ENCODE measurements at places on chromosomes 4 and X. TPM values are rescaled to one million over a fixed set of nuclear protein-coding genes. Genes with fewer than 3 reads are reported as not detected.

MAGEE2 gene
- not detected for total RNA-seq

GRCh38 chrX:120499301-120500072 is 30.4 kb upstream of the LAMP2 start:
- no peak for DNase-seq

HS6ST2 gene
- 1.9 TPM for total RNA-seq

- DNase-seq: no peak
These were observed 77.0 kb upstream of the SPRY1 start for GRCh38 chr4:123319639-123320038.

- no peak for DNase-seq
These were observed 11.7 kb upstream of the CLDN34 start for GRCh38 chrX:9955506-9955905.

SNX12 gene
- total RNA-seq: 60.9 TPM

DNA sequence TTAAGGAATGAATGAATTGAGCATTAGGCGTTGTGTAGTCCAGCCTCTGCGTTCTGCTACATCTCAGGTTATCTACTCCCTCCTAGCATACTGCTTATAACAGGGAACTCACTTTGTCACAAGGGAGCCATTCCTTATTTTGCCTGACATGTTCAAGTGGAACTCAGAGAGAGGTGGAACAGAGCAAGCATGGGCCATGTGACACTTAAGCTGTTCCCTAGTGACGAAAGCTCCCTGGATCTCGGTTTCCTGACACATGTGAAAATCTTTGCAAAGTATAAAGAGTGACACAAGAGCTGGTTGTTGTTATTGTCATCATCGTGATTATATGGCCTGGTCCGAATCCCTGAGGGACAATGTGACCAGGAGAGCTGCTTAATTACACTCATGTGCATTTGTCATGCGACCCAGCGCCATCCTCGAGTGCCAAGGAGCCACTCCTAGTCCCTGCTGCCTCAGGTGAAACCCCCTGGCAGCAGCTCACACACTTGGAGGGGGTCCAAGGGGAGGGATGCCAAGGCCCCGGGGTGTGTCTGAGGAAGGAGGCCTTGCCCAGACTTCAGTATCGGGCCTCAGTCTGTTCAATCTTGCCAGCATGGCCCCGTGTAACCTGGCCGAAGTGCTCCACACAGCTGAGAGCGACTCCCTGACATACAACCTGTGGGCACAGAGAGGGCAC is 98.5 kb upstream of the MAP3K15 start:
- no peak for DNase-seq

DNA sequence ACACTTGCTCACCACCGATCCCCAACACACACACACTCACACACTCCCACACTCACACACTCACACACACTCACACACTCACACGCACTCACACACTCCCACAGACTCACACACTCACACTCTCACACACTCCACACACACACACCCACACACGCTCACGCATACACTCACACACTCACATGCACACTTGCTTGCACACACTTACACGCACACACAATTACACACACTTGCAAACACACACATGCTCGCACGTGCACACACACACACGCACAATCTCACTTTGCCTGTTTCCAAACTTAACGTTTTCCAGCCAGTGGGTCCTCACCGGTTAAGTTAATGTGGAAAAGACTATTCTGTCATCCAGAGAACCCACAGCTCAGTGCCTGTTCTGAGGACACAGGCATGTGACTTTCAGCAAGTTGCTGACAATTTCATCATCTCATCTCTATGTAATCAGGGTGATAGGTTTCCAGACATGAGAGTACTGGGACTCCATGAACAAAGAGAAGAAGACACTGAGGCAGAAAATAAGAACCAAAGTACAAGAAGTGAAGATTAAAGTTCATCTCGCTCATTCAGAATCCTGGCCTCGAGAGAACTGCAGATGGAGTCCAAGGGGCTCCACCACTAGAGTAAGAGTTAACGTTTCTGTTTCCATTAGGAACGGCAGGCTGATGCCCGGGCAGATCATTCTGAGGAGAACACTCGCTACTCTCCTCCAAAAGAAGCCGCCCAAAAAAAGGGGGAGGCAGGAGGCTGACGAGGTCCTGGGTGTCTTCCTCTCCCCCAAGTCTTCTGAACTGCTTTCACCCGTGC is 153.2 kb upstream of the FRG1 start:
- DNase-seq: no peak

IL1RAPL1 gene
- total RNA-seq: not detected

- no peak for DNase-seq
These were observed 71.7 kb downstream of the NYX start for GRCh38 chrX:41518841-41519220.
